ENCODE measurements at places on chromosomes 5 and 9.

GRCh38 chr9:81565144-81565543, 124.2 kb downstream of the TLE1 start:
- DNase-seq, result no peak

- no peak for DNase-seq
Measured at GRCh38 chr9:130935648-130936271, 3.3 kb downstream of the FIBCD1 start.

DNA sequence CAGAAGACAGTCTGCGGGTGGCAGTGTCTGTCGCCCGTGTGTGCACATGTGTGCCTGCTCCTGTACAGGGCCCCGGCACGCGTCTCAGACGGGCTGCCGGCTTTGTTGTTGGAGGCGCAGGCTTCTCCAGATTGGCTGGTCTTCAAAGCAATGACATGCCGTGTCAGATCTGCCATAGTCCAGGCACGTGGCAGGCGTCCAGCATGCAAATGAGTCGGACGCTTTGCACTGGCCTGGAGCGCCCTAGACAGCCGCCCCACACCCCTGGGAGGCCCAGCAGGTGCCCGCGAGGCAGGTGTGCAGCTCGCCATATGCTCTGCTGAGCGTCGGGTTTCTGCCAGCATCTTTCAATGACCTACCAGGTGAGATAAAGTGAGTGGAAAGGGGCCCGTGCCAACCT, 71.5 kb downstream of the GADD45G start:
- DNase-seq, result no peak

DNA sequence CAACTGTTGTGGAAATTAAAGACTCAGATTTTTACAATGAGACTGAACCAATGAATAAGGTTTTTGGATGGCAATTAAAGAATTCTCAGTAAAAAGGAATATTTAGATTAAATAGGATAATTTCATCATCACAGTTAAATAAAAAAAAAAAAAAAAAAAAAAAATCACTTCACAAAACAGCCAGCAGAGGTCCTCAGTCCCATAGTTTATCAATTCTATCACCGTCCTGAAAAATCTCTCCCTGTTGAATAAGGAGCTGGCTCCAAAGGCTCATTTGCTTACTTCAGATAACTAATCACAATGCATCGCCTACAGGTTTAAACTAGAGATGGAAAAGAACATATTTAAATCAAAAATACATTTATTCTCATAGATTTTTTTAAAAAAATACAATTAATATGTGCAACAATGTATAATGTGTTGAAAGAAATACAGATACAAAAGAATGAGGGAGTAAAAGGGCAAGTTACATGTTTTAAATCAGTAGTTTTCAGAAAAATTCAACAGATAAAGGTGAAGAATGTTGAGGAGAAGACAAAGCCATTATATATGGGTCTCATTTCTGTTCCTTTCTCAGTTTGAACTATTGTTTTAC, 175.8 kb upstream of the CHD1 start:
- DNase-seq, result no peak

DNA sequence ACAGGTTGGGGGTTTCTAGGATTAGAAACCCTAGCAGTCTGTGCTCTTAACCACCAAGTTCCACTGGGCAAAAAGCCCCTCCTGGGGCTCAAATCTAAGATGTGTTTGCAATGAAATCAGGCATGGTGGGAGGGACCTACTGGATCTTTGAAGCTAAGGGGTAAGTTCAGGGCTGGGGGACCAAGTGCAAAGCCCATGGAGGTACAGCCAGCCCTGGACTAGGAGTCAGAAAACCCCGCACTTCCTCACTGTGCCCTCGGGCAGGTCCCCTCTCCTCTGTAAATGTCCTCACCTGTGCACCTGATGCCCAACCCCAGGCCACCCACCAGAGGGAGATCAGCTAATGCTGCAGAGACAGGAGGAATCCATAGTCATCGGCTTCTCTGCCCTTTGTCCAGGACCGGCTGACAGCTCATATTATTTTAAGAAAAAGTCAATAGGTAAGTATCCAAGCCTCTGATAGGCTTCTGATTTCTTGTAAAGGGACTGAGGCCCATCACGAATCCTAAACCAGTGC, 138.3 kb downstream of the PAX5 start:
- no peak for DNase-seq

DNA sequence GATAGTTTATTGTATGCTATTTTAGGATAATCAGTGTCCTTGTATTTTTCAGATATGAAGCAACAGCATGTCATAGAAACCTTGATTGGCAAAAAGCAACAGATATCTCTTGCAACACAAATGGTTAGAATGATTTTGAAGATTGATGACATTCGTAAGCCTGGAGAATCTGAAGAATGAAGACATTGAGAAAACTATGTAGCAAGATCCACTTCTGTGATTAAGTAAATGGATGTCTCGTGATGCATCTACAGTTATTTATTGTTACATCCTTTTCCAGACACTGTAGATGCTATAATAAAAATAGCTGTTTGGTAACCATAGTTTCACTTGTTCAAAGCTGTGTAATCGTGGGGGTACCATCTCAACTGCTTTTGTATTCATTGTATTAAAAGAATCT, 14.5 kb downstream of the CCT5 start:
- no peak for DNase-seq
